ENCODE measurements at places on chromosomes 5 and 9.

DNA sequence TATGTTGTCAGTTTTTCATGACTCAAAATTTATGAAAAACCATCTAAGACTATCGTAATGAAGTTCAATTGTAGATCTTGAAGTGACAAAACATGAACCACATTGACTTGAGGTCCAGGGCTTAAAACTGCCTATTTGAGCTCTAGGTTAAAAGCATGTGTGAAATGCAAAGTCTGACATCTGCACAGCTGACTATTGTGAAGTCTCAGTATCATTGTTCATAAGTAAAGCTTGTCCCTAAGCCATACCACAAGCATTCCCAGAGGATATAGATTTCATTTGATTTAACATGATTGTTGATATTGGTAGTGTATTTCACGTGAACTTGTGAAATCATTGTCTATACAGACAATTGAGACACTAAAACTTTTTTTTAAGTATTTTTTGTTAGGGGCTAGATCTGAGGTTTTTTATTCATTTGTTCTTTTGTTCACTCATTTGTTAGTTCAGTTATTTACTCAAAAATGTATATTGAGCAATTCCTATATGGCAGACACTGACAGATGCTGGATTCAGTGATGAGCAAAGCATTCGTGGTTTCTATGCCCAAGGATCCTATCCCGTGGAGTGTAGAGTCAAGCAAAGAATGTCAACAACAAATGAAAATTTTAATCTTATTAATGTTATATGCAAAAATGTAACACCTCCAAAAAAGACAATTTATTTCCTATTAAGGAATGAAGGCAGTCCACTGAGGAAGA, 485.2 kb downstream of the RAB3C start:
- DNase-seq: no peak

- DNase-seq: no peak
These were observed 198.7 kb downstream of the C9orf50 start for GRCh38 chr9:129422032-129422842.

- no peak for DNase-seq
These were observed 1243.4 kb downstream of the MAT2B start for GRCh38 chr5:164748861-164749260.

- peak; percentile 62 for DNase-seq
These were observed 68.7 kb downstream of the ACTL7B start for GRCh38 chr9:108786901-108787689.

- DNase-seq: no peak
These were observed 17.3 kb downstream of the EXOSC2 start for GRCh38 chr9:130710822-130711352.

GRCh38 chr9:22308177-22308576, 138.4 kb upstream of the DMRTA1 start:
- DNase-seq: no peak

DNA sequence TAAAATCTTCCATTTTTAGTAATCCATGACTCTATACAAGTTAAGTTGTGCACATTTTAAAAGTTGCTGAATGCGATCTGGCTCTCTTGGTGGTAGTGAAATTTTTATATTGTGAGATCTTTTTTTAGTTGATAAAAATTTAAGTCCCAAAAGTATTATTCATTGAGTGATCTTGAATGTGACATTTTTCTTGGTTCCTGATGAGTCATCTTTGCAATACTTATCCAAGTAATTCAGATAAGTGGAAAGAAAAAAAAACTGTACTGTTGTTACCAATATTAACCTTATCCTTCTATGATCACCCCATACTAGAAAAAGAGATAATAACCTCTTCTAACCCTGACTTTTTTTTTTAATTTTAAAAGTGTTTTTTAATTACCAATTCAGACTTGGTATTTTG, 601.3 kb downstream of the PSAT1 start:
- no peak for DNase-seq

DNA sequence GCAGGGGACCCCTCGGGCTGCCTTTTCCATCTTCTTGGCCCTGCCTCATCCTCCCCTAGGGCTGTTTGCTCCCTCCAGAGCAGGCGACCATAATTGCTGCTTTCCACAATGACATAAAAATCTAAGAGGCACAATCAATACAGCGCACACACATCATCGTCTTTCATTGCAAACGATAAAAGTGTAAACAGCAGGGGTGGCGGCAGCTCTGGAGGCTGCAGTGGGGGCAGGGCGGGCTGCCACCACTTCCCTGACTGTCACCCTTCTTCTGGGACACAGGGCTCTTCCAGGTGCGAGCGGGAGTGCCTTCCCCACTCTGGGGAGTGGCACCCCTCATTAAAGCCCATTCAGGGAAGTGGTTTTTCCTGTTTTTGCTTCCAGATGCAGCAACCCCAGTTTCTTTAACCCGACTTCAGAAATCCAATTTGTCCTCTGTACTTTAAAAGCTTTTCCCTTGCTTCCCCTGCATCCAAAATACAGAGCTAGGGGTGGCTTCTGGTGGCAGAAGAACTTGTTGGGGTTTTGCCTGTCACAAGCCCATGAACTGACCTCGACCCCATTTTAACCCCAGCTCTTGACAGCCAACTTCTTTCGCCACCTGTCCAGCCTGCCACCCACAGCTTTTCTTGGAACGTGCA, 45.7 kb downstream of the TSPAN17 start:
- DNase-seq: peak; percentile 57

GRCh38 chr9:137174722-137175293, 3.0 kb upstream of the TMEM210 start:
- no peak for DNase-seq

- DNase-seq: no peak
These were observed 7.9 kb downstream of the NACC2 start for GRCh38 chr9:136086951-136087740.

- DNase-seq: no peak
These were observed 171.9 kb downstream of the KDM4C start for GRCh38 chr9:6929441-6930215.

DNA sequence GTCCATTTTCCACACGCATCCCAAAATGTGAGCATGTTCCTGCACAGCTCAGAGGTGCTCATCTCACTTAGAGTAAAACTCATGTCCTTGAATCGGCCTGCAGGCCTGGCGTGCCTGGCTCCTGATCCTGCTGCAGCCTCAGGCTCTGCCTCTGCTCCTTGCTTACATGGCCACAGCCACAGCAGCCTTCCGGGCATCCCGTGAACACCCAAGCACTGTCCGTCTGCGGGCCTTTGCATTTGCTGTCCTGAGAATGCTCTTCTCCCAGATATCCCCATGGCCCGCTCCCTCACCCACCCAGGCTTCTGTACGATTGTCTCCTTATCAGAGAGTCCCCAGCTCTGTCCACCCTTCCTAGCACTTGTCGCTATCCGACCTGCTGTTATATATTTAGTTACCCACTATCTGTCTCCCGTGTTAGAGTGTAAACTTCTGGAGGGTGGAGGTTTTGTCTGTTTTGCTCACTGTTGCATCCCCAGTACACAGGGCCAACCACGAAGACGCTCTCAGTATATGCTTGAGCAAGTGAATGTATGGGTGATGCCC, 21.9 kb downstream of the FGF18 start:
- no peak for DNase-seq

- no peak for DNase-seq
These were observed 292.4 kb downstream of the EFNA5 start for GRCh38 chr5:107378218-107378899.

- no peak for DNase-seq
These were observed 5.2 kb downstream of the CEMIP2 start for GRCh38 chr9:71762900-71763653.

- DNase-seq: no peak
These were observed 374.9 kb upstream of the CLINT1 start for GRCh38 chr5:158233735-158234322.

- no peak for DNase-seq
These were observed 41.4 kb upstream of the PJA2 start for GRCh38 chr5:109451146-109451545.
